Central memory CD8-positive, alpha-beta T cell (primary cell): ENCODE measurements at places on chromosomes 6 and 20.

- no peak for DNase-seq
These were observed 3.7 kb upstream of the TAF8 start for GRCh38 chr6:42046464-42047212.

- DNase-seq: no peak
These were observed 3.4 kb downstream of the CYB5R4 start for GRCh38 chr6:83862776-83863471.

DNA sequence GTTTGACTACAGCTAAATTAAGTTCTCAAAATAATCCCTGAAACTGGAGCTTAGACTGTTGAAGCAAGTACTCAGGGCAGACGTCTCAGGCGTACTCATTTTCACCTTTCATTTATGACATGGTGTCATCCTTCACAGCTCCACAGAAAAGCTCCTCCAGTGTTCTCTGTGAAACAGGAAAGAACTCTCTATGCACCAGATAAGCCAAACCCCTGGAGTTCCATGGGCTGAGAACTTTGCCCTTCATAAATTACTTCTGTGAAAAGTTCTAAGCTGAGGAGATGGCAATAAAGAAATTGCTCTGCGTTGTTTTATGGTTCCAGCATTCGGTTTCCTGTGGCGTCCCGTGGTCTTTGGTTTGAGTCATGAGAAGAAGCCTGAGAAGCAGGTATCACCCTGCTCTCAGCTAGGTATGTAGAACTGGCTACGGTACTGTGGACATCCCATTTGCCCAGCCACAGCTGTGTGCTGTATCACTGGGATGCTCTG lies 20.2 kb upstream of the RREB1 start:
- DNase-seq: no peak

DNA sequence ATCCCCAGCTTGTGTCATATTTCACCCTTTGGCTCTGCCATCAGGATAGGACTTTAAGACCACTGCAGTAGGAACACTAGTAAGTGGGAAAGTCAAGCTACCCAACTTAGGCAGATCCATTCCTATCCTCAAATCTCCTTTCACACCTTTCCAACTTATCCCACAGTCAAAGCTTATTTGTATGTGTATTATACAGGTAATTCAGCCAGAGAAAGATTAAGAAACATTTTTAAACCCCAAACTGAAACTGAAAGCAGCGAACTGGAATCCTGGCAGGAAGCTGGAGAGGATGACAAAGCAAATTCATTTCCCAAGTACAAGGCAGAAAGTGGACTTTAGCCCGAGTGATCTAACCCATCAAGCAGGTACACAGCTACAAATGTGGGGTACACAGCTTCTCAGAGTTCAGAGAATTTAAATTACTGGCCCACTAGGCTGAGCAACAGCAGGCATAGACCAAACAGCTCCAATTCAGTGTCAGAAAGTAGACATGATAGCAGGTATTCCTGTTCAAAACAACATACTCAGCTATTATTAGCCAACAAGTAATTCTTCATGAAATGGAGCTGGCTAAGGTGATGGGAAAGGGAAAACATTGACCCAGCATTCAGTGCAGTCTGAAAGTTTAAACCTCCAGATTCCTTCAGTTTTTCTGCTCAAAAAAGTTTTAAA lies 39.1 kb downstream of the ILRUN start:
- no peak for DNase-seq

- DNase-seq: no peak
These were observed 395.0 kb downstream of the SMOC2 start for GRCh38 chr6:168835991-168836390.

DNA sequence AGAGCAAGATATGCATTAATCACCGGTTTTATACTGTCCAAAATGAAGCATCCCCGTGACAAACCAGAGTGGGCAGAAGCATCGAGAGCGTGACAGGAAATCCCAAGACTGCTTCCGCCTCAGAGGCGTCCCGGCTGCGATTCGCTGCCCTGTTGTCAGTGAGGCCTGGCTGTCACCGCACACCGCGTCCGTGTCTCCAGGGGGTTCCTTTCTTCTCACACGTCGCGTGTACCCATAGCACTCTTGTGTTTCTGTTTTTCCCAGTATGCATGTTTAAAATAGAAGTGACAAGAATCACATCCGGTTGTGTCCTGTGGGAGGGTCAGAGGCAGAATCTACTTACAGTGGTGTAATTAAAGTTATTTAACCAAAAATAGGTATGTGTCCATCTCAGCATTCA lies 8.3 kb upstream of the ADRM1 start:
- DNase-seq: no peak

DNA sequence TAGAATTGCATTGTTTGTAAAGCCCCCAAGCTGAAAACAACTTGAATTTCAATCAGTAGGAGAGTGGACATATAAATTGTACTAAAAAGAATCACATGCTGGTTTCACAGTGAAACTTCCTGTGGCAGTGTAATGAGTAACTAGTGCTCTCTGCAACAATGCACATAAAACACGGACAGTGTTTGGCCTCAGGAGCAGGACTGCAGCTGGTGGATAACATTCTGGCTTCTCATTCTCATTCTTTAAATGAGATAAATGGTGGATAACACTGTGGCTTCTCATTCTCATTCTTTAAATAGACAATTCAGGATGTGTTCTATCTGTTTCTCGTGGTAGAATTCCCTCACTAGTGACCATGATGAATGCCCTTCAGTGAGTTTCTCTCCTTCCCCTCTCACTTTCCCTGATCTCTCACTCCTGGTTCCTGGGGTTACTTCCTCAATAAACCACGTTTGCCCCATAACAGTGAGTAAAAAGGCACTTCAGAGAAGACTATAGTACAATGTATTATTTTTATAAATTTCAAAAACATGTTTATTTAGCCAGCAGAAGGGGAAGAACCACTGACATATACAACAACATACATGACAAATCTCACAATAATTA lies 59.9 kb downstream of the SLC22A2 start:
- no peak for DNase-seq

GRCh38 chr20:47791084-47791599 lies 5.9 kb upstream of the SULF2 start:
- no peak for DNase-seq

DNA sequence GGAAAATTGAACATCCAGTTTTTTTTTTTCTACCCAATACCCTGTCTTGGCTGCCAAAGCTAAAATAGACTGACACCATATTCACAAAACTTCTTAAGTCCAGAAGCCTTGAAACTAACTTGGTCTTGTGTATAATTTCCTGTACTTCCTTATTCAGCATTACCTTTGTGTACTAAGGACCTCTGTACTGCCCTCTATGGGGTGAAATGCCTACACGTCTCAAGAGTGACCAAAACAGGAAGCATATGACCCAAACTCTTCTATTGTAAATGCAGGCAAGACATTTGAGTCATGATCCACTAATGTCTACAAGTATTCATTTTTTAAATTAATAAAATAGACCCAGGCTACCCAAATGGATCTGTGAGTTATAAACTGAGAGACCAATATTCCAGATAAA lies 50.4 kb downstream of the HMGCLL1 start:
- no peak for DNase-seq

GRCh38 chr6:2725999-2726567 lies 24.6 kb downstream of the MYLK4 start:
- no peak for DNase-seq

DNA sequence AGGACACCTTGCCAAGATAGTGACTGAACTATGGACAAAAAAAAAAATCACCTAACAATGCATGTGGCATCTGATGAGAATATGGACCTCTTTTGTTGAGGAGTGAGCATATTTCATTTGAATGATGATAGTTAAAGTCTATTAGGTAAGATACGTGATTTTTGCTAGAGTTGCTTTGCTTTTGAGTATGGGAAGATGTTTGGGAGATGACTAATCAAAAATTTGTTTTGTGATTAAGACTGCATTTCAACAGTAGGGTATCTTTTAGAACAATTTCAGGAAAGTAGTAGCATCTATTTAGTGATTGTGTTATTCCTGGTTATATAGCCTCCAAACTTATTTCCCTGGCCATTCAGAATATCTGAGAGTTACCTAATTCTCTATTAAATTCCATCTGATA lies 878.6 kb upstream of the CITED2 start:
- no peak for DNase-seq

GRCh38 chr20:39993742-39994141 lies 695.3 kb downstream of the MAFB start:
- no peak for DNase-seq

DNA sequence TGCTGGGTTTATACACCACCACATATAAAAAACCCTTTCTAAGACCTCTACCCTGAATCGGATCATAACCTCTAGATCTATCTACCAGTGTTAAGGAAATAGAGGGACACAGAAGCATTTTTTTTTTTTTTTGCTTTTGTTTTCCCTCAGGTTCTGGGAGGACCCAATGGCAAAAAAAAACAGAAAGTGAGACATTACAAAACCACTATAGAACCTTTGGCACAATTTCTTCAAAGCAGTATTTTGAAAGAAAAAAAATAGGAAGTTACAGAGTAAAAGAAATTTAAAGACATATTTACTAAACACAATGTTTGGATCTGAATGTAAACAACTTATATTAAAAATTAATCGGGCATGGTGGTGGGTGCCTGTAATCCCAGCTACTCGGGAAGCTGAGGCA lies 1258.7 kb upstream of the GJE1 start:
- no peak for DNase-seq

- DNase-seq: no peak
These were observed 380.3 kb downstream of the DHX35 start for GRCh38 chr20:39342463-39342862.

DNA sequence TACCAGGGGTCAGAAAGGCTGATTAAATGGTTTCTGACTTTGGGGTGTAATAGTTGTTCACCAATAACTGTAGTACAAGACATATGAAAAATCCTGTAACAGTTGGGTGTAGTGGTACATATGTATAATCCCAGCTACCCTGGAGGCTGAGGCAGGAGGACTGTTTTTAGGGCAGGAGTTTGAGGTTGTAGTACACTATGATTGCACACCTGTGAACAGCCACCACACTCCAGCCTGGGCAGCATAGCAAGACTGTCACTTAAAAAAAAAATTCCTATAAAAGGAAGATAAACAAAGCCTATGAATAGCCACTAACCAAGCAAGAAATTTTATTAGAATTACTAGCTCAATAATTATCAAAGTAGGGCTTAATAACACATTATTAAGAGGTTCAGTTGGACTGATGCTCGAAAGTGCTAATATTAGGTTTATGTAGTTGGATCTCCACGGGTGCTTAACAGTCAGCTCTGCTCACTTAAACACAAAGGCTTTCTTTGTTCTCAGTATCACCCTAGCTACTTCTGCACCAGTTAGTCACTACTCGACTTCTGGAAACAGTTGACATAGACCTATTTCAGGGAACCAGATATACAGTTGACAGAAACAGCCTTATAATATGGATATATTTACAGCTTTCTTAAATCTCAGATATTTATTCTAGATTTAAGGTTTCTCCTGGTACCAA lies 113.0 kb downstream of the MTFR2 start:
- DNase-seq: no peak

DNA sequence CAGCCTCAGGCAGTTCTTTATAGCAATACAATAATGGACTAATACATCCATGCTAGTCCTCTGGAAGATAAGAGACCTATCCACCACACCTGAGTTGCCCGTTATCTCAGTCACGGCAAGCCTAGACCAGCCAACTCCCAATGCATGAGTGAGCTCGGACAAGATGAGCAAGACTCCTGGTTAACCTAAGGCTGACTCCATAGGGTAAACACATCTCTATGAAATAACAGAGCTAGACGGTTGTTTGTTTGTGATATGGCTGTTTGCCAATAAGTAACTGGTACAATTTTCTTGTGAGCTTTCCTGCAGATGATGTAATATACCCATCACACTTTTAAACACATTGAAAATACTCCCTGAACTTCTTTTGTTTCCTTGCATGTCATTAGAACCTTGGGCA lies 70.6 kb upstream of the PHACTR1 start:
- DNase-seq: no peak

- DNase-seq: no peak
These were observed 4.1 kb downstream of the HLA-C start for GRCh38 chr6:31267651-31268368.

- DNase-seq: no peak
These were observed 145.6 kb downstream of the GJA10 start for GRCh38 chr6:90039911-90040310.

DNA sequence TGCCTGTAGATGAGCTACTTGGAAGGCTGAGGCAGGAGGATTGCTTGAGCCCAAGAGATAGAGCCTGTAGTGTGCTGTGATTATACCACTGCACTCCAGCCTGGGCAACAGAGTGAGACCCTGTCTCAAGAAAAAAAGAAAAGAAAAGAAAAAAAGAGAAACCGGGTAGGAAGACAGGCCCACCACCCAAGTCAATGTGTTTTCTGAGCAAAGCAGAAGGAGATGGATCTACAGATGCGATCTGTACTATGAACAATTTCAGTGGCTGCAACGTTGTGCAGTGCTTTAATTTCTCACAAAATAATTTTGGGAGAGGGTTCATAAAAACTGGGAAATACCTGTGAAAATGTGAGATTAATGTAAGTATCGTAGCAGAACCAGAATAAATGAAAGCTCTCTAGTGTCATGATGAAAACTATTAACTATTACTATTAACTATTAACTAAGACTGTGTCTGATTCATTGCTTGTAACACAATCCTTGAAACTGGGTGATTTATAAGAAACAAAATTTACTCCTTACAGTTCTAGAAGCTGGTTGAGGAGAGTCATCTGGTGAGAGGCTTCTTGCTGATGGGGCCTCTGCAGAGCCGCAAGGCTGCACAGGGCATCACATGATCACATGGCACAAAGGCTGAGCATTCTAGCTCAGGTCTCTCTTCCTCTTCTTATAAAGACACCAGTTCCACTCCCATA lies 233.1 kb upstream of the ZNF217 start:
- no peak for DNase-seq

DNA sequence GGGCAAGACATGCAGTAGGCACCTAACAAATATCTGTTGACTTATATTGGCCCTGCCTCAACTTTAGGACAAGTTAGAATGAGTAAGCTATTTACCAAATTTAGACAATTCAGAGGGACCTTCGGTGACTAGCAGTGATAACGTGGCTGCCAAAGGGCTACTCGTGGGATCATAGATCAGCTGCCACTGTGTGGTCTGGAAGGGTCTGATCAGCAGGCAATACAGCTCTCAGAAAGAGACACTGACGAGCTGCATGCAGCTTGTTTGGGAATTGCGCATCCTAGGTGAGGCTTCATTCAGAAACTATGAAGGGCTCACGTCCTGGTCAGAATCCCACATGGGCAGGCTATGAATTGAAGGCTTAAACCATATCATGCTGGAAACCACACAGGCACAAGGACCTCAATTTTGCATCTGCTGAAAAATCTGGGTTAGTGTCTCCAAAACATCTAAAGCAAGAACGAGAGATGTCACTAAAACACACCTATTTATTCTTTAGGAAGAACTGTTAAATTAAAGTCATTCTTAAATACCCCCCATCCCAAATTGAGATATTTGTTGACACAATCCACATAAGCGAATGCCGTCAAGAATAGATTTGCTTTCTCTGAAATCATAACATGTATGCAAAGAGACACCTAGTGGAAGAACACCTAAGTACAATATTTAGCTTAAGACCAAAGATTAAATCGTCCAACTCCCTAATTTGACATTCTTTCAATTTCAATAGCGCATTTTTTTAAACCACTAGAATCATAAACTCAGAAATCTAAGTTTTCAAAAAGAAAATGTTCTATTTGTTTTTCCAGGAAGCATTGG lies 79.6 kb downstream of the IPCEF1 start:
- DNase-seq: no peak
